MCF 10A (cell line): ENCODE measurements at places on chromosomes 3 and 15.

DNA sequence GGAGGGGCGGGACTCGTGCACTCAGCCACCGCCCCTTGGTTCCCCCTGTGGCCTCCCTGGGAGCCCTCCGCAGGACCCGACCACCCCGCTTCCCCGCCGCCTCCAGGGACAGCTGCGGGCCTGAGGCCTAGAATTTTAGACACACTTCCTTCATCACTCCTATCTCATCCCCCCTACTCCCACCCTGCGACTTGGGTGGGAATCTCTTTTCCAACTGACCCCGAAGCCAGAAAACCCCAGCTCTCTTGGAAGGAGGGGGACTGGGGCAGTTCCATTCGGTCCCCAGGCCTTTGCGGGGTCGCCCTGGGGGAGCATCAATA is 289 bp upstream of the TFDP2 start:
- no peak for DNase-seq

GRCh38 chr3:113623324-113623723 is 73.1 kb downstream of the USF3 start:
- no peak for DNase-seq

- peak; percentile 25 for DNase-seq
Observed at GRCh38 chr3:149489060-149489690, 14.7 kb downstream of the TM4SF4 start.

- peak; percentile 77 for DNase-seq
Observed at GRCh38 chr3:72234391-72234790, 449.4 kb upstream of the PROK2 start.

- DNase-seq, result no peak
Observed at GRCh38 chr3:53753518-53754183, 92.6 kb downstream of the CHDH start.

DNA sequence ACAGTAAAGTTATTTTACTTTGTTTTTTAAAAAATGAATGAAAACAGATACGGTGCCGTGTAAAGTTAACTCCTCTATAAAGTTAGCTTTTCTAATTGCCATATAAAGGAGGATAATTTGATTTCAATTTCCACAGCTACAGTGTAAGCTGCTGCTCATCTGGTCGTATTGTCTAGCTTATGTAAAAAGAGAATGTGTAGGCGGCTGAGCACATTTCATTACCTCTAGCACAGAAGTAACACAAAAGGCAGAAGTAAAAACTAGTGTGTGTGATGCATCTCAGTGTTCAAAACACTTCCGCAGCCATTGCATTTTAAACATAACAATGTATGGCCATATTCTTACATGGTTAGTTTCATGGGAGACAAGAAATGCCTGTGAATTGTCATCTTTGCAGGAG is 105.0 kb upstream of the P2RY1 start:
- no peak for DNase-seq

- DNase-seq, result no peak
Observed at GRCh38 chr3:57292159-57292896, at the start of gene ASB14. TSS of gene ASB14 (minus strand) at chr3:57292685. CDS start at chr3:57292033, 652 bp downstream.

- no peak for DNase-seq
Observed at GRCh38 chr15:48984811-48985352, 21.2 kb upstream of the SHC4 start.

GRCh38 chr15:70580958-70581357 is 182.4 kb downstream of the UACA start:
- no peak for DNase-seq

DNA sequence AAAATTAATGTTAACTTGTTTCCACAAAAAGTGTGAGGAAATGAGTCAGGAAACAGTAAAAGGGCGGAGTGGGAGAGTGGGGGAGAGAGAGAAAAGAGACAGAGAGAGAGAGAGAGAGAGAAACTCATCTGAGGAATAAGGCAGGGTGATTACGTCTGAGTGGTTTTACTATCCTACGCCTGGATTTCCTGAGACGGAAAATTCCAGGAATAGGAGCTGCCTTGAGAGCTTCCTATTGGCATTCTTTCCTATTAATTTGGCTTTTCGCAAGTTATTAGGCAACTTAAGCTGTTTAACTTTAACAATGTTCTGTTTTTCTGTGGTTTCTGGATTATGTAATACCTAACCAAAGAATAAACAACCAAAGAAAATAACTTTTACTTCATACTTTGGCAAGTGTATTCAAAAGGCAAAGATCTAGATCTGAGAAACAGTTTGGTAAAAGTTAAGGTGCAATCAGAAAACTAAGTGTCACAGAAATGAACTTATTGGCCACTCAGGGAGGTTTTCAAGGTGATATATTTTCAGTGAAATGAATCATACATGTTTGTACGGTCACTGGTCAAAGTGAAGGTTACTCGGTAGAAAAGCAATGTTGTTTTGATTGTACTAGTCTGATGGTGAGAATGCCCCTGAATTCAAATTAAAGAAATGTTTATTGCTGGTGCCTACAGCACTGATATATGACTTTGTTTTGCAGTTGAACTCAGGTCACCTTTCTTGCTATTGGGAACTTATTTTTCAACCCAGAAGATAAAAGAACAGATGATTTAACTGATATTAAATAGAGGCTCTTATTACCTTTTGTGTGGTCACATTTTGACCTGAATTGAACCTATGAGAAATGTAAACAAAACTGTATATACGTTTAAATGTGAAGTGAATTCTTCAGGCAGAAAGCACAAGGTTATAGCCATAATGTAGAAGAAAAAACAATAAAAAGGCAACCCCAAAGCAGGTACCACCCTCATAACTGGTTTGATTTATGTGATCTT is 39.9 kb upstream of the TNFSF10 start:
- peak; percentile 97 for DNase-seq

- DNase-seq, result no peak
Observed at GRCh38 chr15:99963976-99964375, 230.7 kb upstream of the LYSMD4 start.

DNA sequence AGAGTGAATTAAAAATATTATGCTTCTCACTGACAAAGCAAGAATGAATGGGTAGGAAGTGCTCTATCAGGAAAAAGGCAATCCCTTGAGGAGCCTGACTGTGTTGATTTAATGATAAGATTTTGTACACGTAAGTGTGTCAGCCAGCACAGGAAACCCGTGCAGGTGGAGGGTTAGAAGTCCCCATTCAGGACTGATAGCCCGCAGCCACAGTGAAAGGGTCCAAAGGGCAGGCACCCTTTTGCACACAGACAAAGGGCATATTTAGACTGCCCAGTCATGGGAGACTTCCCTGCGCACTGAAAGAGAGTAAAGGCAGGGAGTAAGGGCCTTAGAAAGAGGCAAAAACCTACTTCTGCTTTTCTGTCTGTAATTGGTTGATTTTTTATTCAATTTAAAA is 26.4 kb upstream of the SKIL start:
- no peak for DNase-seq

DNA sequence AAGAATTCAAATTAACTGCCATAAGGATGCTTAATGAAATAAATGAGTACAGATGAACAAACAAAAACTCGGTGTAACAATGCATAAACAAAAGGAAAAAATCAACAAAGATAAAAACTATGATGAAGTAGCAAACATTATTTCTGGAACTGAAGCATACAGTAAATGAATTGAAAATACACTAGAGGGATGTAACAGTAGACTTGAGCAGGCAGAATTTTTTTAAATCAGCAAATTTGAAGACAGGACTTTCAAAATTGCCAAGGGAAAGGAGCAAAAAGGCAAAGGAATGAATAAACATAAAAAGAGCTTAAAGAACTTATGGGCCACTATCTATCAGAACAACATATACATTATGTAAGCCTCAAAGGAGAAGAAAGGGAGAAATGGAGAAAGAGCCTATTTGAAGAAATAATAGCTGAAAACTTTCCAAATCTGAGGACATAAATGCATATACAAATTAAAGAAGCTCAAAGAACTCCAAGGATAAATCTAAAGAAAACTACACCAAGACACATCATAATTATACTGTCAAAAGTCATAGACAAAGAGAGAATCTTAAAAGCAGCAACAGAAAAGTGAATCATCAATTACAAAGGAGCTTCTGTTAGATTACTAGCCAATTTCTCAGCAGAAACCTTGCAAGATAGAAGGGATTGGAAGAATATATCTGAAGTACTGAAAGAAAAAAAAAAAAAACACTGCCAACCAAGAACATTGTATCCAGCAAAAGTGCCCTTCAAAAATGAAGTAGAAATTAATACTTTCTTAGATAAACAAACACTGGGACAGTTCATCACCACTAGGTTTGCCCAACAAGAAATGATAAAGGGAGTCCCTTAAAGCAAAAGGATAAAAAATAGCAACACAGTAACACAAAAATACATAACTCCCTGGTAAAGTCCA is 15.5 kb downstream of the TOP2B start:
- no peak for DNase-seq

DNA sequence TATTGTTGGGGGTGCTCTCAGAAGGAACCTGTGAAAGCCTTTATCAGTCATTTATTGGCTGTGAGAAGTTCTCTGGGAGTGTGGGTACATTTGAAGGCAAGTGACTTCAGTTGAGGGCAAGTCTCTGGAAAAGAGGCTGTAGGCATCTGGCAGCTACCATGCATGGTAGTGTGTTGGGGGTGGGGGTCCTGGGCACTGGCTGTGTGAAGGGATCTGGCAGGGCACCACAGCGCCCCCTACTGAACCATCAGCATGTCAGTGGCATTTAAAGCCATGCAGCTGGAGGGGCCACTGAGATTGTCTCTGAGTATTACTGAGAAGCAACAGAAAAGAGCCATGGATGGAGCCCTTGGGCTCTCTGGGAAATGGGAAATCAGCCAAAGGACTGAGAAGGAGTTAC is 30.6 kb downstream of the CRTAP start:
- DNase-seq, result no peak

DNA sequence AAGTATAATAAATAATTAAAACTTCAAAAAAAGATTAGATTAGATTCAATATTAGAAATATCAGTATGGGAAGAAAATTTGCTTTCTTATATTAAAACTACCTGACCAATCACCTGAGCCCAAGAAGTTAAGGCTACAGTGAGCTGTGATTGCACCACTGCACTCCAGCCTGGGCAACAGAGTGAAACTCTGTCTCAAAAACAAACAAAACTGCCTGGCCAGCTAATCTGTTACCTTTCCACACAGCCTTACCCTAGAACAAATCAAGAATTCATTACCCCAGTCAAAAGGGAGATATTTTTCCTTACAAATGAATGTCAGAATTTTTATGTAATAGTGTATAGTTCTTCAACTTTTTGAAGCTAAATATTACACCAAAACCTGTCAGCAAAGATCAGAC is 117.0 kb upstream of the MANF start:
- no peak for DNase-seq

GRCh38 chr3:49727154-49727923 is 3.6 kb upstream of the GMPPB start:
- no peak for DNase-seq

- DNase-seq, result no peak
Observed at GRCh38 chr3:64414043-64414442, 188.8 kb upstream of the PRICKLE2 start.

GRCh38 chr3:76107935-76108570 is 322.7 kb upstream of the ZNF717 start:
- DNase-seq, result peak; percentile 48

- DNase-seq, result peak; percentile 43
Observed at GRCh38 chr3:127064391-127065137, 81.6 kb downstream of the PLXNA1 start.

DNA sequence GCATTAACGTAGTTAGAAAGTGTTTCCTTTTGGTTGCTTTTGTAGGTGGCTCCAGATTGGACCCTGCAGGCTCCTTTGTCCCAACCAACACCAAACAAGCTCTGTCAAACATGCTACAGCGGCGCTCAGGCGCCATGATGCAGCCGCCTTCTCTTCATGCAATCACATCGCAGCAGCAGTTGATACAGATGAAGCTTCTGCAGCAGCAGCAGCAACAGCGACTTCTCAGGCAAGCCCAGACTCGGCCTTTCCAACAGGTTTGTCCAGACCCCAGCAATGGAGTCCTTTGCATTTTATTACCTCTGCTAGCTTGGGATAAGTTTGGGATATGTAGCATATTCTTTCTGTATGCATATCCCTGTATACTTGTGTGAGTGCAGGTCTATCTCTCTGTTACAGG is 10.1 kb upstream of the P2RY12 start:
- no peak for DNase-seq

DNA sequence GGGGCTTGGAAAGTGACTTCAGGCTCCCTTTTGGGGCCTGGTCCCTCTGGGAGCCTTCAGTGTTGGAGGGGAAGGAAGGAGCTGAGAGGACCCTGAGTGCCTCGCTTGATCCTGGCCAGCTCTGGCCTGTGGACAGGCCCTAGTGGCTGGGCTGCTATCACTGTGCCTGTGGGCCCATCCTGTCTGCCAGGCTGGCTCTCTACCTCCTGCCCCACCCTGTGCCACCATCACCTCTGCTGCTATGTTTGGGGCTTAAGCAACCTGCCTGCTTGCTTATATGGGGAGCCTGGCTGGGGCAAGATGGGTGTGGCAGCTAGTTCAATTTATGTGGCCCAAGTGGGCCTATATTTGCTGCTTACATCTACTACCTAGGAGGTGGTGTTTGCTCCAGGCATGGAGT is 7.1 kb downstream of the TEX264 start:
- no peak for DNase-seq

DNA sequence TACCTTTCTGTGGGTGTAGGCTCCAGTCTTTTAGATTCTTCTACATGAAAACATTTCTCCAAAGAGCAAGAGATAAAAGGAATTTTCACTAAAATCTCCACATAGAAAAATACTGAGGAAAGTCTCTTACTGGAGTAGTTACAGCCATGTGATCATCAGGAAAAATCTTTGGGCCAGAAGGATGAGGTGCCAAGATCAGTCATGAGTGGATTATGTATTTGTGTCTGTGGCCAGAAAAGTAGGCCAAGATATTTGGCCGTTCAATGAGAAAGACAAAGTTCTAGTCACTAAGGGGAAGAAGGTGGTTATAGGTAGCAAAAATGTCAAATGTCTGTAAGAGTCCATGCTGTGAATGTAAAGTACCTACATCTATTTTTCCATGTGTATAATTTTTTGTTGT is 339.3 kb downstream of the NSUN3 start:
- no peak for DNase-seq

- DNase-seq, result no peak
Observed at GRCh38 chr15:93188236-93188635, 99.2 kb upstream of the RGMA start.

DNA sequence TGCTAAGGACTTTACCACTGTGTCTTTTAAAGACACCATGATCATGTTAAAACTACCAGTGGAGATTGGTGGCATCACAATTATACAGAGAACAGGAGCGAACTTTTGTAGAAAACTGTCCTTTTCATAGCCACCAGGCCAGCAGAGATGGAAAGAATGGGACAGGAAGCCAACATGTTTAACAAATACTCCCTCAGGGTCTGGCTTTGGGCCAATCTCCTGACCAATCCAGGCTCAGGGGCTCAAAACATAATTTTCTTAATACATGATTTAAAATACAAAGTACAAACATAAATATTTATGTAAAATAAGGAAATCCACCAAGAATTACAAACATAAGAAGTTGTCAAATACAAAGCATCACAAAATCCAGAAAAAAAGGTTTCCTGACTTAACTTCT is 266.0 kb downstream of the VPS13C start:
- DNase-seq, result peak; percentile 54

- DNase-seq, result no peak
Observed at GRCh38 chr3:195770081-195770840, 41.5 kb downstream of the MUC4 start.

- peak; percentile 73 for DNase-seq
Observed at GRCh38 chr3:160564949-160565441, 376 bp downstream of the KPNA4 start.
